ENCODE measurements at places on chromosomes 11 and 22.

GRCh38 chr11:57586711-57587245 lies 10.7 kb upstream of the SERPING1 start:
- no peak for DNase-seq

DNA sequence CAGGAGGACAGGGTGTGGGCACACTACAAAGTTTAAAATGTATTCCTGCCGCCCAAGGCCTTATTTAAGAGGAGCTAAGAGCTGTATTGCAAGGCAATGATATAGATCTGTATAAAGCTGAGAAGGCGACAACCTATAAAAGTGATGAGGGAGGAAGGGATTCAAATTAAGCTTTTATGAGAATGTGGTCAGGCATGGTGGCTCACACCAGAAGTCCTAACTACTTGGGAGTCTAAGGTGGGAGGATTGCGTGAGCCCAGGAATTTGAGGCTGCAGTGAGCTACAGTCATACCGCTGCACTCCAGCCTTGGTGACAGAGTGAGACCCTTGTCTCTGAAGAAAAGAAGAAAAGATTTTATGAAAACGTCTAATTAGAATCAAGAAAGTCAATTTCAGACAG lies 9.7 kb upstream of the GLB1L3 start:
- DNase-seq: no peak

- peak; percentile 41 for DNase-seq
Observed at GRCh38 chr11:106087815-106088435, 10.5 kb downstream of the AASDHPPT start.

GRCh38 chr22:22751043-22751603 lies 106.7 kb downstream of the GGTLC2 start:
- DNase-seq: no peak

GRCh38 chr11:23836981-23837380 lies 659.9 kb upstream of the LUZP2 start:
- no peak for DNase-seq

DNA sequence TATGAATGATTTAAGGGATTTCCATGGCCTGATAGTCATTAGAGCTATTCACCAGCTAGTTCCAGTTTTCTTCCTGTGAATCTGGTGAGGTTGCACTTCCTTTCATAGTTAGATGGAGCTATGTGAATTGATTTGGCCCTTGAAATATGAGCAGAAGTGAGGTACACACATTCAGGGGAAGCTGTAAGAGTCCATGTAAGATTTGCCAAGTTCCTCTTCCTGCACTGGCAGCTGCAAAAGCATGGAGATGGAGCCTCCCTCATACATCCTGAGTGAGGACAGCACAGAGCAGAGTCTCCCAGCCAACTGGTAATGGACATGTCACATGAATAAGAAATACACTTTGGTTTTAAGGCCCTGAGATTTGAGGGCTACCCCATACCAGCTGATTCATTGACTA lies 111.7 kb downstream of the CD44 start:
- no peak for DNase-seq

GRCh38 chr22:49112661-49113626 lies 714.7 kb downstream of the BRD1 start:
- no peak for DNase-seq

GRCh38 chr11:112902361-112903011 lies 58.7 kb upstream of the NCAM1 start:
- DNase-seq: no peak

GRCh38 chr22:24867323-24868022 lies 61.5 kb downstream of the SGSM1 start:
- no peak for DNase-seq

- no peak for DNase-seq
Observed at GRCh38 chr11:82898241-82898640, 2.0 kb downstream of the PRCP start.

- no peak for DNase-seq
Observed at GRCh38 chr11:110311783-110312579, 15.6 kb upstream of the RDX start.

DNA sequence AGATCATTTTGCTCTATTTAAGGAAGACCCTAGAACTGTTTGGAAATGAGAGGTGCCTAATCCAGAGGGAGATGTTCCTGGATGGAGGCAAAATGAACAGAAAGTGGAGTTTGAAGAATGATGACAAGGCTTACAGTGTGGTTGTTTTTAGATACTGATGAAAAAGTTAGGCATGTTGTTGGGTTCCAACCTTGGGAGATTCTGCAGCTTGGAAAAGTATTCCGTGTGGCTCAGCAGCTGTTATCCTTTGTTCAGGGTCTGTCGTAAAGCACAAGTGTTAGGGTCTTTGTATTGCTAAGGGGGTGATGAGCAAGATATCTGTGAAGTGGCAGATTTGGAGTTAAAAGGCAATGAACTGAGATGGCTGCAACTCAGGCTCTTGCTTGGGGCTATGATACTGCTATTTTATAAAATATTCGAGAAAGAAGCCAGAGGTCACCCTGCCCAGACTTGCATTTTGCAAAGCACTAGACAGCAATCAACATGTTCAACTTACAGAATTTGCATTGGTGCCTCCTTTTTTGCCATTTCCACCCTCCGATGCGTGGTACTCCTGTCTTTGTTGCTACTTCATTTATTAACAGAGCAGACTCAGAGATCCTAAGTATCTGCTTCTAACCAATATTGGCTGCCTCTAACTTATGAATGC lies 45.3 kb upstream of the POGLUT3 start:
- DNase-seq: no peak

All from endothelial cell (in vitro differentiated cells).